Right hindlimb (tissue), 1 donor: ENCODE measurements at places on chromosomes 12 and 14.

DNA sequence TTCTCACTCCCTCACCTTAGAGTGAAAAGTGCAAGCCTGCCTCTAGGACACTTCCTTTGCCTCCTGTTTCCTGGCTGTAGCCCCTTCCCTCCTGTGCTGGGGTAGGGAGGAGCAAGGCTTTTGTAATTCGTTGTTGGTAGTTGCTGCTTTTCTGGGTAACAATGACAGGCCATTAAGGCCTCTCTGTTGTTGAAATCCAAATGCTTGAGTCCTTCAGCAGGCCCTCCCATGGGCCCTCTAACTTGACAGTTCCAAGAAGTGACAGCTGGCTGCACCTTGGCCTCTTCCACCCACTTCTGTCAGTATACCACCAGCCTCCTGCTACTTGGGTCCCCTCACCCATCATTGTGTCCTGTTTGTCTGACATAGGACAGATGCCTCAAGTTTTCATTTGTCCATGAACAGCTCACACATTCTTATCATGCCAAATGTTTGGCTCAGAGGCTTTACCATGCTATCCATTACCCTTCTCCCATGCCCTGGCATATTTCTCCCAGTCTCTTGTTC lies 103.7 kb upstream of the PDE3A start:
- peak; percentile 21 for DNase-seq

GRCh38 chr14:80845856-80846255 lies 95.7 kb downstream of the CEP128 start:
- no peak for DNase-seq

- no peak for DNase-seq
These were observed 19.4 kb upstream of the EIF2B2 start for GRCh38 chr14:74983343-74983742.

DNA sequence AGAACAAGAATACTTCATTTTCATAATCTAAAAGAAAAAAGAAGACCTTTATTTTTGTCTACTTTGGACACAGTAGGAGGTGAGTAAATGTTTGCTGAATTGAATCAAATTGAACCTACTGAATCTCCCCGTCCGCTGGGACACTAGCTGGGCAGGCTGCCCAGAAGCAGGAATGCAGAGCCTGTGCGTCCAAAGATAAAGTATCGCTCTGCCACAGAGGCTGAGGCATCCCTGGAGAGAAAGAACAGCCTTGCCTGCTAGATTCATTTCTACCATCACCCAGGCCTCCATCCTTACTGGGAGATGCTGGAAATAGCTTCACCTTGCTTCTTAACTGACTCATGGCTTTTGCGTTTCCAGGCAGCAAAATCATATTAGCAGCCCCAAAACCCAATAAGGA lies 64.1 kb upstream of the TSPAN11 start:
- DNase-seq = no peak

GRCh38 chr12:14403711-14404196 lies 38.3 kb downstream of the ATF7IP start:
- DNase-seq = peak; percentile 49

GRCh38 chr14:100104006-100104352 lies 38.8 kb downstream of the EVL start:
- no peak for DNase-seq

DNA sequence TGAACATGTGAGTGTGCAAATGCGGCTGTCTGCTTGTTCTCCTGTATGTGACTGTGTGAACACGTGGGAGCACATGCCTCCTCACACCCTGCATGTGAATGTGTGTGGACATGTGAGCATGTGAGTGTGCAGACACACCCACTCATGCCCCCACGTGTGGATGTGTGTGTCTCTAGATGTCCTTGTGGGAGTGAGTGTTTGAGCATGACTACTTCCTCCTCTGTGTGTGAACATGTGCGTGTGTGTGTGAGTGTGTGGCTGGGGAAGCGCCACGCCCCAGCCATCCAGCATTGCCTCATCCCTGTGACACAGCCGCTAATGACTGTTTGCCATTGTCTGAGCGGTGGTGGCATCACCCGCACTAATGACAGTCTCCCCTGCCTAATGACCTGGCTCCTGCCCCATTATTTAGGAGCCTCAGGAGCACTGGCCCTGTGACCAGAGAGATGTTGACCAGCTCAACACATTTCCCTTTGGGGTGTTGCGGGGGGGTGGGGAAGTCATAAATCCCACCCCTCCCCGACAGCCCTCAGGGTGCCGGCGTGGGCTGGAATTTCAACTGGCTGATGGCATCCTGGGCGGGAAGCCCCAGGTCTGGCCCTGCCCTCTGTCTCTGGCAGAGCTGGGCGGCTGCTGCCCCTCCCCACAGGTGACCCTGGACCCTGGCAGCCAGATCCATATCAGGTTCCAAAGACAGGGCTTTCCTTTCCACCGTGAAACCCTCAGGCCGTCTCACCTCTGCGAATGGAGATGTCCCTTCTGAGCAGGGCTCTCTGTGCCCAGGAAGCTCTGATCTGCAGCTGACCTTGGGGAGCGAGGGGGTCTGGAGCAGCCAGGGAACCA lies 11.5 kb upstream of the KRT80 start:
- DNase-seq = peak; percentile 52

GRCh38 chr14:39890026-39890425 lies 457.8 kb upstream of the FBXO33 start:
- DNase-seq = no peak

- peak; percentile 76 for DNase-seq
These were observed 14.0 kb downstream of the ABCB9 start for GRCh38 chr12:122951979-122952892.

GRCh38 chr14:35338731-35339405 lies 46.7 kb downstream of the PSMA6 start:
- no peak for DNase-seq

DNA sequence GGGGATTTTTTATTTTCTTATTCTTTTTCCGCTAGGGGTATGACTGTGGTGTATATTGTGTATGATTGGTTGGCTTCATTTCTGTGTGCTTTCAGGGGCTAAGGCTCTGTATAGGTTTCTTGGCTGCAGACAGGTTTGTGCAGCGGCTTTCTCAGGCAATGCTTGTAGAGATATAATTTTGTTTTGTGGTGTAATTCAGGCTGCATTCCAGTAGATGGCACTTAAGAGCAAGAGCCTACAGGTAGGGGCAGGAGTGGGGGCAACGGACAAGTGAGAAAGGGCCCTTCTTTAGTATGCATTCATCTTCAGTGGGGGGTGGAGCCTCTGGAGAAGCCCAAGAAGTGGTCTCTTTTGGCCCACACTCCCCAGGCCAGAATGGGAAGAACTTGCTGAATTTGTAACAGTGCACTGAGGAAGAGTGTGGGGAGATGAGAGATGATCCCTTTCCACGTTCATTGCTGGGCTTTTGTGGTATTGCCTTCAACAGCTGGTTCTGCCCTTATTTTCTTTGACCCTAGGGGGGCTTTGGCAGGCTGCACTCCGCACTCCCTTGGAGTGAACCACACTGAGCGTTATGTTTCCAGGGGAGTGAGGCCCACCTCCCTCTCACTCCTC lies 78.6 kb downstream of the IFNG-AS1 start:
- no peak for DNase-seq

DNA sequence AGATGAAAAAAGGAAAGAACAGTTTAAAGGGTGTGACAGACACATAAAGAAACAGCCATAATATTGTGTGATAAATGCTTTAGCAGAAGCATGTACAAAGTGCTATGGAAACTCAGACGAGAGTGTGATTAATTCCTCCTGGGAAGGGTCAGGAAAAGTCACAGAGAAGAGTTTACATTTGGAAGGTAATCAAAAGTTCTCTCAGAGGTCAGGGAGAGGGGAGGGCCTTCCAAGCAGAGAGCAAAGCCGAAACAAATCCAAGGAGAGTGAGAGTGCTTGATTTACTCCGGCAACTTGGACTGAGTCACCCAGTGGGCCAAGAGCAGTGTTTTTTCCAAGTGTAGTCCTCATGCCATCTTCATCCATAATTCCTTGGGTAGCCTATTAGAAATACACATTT lies 108.3 kb downstream of the IGF1 start:
- peak; percentile 24 for DNase-seq

DNA sequence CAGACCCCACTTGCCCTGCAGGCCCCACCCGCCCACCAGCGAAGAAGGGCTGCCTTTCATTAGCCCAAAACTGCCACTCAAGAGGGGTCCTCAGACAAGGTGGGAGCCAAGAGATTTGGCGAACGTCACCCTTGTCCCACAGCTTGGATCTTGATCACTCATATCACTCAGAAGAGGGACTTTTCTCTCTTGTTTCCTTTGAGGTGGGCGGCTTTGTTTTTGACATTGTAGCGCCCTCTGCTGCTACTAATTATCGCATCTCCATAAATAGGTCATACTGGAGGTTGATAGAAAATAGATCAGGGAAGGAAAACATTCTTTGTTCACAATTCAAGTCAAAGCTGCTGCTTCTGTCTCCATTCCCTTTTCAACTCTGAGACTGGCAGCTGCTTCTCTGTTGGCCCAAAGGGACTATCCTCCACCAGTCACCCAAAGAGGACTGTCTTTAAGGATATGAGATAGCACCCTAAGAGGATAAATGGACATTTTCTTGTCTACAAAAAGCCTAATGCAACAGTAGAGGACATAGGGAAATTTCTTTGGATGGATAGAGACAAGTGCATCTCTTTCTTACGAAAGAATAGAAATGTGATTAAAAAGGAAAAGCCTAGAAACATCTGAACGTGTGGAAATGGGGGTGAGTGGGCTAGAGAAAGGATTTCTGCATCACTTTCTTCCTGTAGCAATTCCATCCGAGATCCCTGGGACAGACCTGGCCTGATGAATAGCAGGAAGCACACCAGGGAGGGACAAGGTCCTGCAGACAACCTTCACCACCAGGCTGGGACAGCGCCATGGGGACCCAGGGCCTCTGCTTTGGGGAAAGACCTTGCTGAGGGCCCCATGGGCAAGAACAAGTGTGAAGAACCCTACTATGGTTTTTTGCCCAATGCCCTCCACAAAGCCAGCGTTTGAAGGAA lies 115.8 kb downstream of the DAD1 start:
- peak; percentile 51 for DNase-seq

GRCh38 chr14:64841121-64841651 lies 38.5 kb downstream of the SPTB start:
- peak; percentile 42 for DNase-seq

DNA sequence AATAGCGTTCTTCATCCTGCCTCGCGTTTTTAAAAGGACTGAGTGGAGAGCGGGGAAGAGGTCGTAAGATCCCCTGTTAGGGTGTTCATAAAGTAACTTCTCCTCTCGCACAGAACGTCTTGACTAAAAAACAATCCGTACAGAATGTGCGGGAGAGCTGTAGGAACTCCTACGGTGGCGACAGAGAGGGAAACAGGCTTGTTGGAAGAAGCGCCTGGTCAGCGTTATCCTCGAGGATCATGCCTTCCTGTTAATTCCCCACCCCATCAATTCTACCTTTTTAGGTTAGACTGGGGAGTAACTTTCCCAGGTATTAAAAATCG lies 399 bp upstream of the WASHC4 start:
- no peak for DNase-seq

- no peak for DNase-seq
These were observed 36.7 kb upstream of the CLIP1 start for GRCh38 chr12:122459211-122459610.

GRCh38 chr14:63510538-63510937 lies 32.6 kb downstream of the PPP2R5E start:
- DNase-seq = no peak

GRCh38 chr14:92427096-92427495 lies 86.5 kb upstream of the RIN3 start:
- no peak for DNase-seq

DNA sequence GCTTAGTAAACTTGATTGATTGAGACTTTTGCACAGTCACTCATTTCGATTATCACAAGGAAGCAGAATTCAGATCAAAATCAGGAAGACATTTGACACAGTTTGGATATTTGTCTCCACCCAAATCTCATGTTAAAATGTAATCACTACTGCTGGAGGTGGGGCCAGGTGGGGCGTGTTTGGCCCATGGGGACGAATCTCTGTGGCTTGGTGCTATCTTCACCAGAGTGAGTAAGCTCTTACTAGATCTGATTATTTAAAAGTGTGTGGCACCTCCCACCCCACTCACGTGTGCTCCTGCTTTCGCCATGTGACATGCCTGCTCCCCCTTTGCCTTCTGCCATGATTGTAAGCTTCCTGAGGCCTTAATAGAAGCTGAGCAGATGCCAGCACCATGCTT lies 291.4 kb downstream of the PCNX1 start:
- DNase-seq = no peak

- DNase-seq = no peak
These were observed 735 bp upstream of the MAPKAPK5 start for GRCh38 chr12:111841236-111841749.

DNA sequence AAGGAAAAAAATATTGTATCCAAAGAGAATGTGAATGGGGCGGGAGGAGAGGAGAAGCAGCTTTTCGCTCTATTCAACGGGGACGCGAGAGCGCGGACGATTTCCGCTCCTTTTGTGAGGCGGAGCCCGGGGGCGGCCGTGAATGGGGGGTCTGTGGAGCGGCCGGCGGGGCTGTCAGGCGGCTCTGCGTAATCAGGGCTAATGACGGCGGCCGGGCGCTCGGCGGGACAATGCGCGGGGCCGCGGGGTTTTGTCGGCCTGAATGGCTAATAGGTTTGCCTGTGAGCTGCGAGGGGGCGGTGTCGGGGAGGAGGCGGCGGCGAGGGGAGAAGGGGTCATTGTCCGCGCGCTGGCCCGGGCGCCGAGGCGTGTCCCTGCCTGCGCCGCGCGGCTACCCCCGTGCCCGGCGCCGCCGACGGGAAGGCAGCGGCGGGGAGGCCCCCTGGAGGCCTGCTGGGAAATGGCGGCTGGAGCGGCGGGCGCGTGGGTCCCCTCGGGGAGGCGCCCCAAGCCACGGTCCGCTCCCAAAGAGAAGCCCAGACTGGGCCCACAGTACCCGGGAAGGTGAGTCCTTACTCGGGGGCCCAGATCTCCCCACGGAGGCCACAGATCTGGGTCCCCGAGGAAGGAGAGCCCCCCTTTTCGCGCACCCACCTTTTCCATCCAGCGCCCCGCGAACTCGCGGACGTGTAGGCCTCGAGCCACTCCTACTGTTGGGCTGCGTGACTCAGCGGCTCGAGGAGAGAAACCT lies 6.0 kb downstream of the SIX6 start:
- peak; percentile 66 for DNase-seq

DNA sequence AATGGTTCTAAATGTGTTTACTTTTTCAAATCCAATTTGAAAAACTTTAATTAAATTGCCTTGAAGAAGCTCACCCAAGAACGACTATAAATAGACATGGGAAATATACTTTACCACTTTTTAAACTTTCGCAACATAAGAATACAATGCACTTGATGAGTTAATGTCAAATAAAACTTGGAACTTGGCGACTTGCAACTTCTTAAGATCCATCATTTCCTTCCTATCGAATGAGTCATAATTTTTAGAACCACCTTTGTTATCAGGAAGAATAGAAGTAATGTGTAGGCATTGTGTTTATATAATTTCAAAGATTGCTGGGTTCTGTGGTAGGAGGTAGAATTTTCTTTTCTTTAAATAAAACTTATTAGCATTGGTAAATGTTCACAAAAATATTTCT lies 1417.4 kb upstream of the FLRT2 start:
- no peak for DNase-seq
